ENCODE measurements at places on chromosomes 1 and 21.

GRCh38 chr1:208217781-208218180 lies 26.4 kb downstream of the PLXNA2 start:
- DNase-seq: no peak

DNA sequence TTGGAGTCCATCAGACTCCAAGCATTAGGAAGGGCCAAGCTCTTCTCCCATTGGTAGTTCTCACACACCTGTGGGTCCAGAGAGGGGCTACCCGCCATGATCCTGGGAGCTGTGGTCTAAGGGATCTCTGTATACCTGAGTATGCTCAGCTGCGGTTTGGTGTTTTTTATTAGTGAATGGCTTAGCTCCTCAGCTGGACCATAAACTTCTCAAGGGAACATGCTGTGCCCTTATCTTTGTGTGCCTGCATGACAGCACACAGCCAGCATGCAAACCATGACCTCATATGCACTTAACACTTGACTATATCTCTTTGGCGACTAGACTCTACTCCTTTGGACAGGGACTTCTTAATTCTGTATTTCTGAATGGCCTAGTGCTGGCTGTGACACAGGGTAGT lies 94.5 kb downstream of the CD58 start:
- DNase-seq: no peak

DNA sequence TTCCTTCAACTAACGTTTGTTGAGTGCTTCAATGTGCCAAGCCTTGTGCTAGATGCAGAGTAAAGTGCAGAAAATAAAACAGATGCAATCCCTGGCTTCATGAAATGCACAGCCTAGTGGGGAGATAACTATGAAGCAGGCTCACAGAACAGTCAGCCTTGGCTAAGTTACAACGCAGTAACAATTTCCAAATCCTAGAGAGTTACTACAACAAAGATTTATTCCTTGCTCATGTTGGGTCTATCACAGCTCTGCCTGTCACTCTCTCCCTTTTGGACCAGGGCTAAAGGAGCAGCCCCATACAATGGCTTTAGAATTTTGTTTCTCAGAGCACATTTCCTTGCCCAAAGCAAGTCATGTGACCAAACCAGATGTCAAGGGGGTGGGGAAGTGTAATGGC lies 359.8 kb downstream of the ZNF326 start:
- no peak for DNase-seq

GRCh38 chr1:101100674-101101073 lies 75.1 kb upstream of the DPH5 start:
- no peak for DNase-seq

GRCh38 chr21:17915976-17916375 lies 96.8 kb upstream of the C21orf91 start:
- no peak for DNase-seq

- DNase-seq: no peak
Observed at GRCh38 chr1:56331892-56332567, 247.3 kb downstream of the PLPP3 start.

DNA sequence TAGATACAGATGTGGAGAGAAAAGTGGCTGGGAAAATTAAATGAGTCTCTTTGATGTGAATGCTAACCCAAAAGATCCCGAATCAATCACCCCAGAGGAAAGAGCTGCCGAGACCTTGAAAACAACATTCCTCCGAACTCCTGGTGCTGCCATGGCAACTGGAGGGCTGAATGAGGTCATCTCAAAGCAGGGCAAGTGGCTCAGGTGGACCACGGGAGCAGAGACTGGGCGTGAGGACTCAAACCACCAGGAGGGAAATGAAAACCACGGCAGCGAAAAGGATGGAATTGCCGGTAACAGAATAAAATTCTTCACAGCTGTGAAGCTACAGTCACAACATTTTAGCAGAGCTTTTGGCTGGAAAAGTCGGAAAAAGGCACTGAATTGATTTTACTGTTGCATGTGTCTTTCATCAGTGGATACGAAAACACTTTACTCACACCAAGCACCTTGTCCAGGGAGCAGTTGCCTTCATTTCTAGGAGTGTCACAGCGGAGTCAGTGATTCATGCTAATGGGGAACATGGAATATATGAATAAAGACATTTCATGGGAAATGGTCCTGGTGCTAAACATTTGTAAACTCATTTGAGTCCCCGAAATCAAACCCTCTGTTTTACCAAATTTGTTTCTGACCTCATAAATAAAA lies 23.2 kb upstream of the BECN2 start:
- no peak for DNase-seq
